ENCODE measurements at places on chromosomes 7 and 10. TPM values are rescaled to one million over a fixed set of nuclear protein-coding genes. Genes with fewer than 3 reads are reported as not detected.

The LLCFC1 gene
- total RNA-seq, result not detected

The OR13A1 gene
- not detected for total RNA-seq

The EGR2 gene
- under 0.01 TPM for total RNA-seq

The MMP21 gene
- not detected for total RNA-seq

The TET1 gene
- total RNA-seq, result 0.69 TPM

The AKR1C1 gene
- 0.65 TPM for total RNA-seq

The OR2A5 gene
- total RNA-seq, result not detected

The COL26A1 gene
- not detected for total RNA-seq

The GHRHR gene
- total RNA-seq, result not detected

The FAM3C gene
- total RNA-seq, result 26.2 TPM

The WDR91 gene
- total RNA-seq, result 3.2 TPM

The CALML3 gene
- not detected for total RNA-seq

The SFMBT2 gene
- total RNA-seq, result 2.7 TPM

The MEIG1 gene
- not detected for total RNA-seq

The PTPRN2 gene
- total RNA-seq, result 1.9 TPM

The RPEL1 gene
- total RNA-seq, result not detected

The PPP1R17 gene
- total RNA-seq, result not detected

The TDRD1 gene
- total RNA-seq, result not detected

The FAM131B gene
- 0.44 TPM for total RNA-seq

The PNLIP gene
- total RNA-seq, result not detected

The OPN1SW gene
- 1.1 TPM for total RNA-seq

The METTL27 gene
- total RNA-seq, result 2.9 TPM

The C10orf53 gene
- total RNA-seq, result not detected

The AQP1 gene
- 2.1 TPM for total RNA-seq

The EPO gene
- total RNA-seq, result not detected

The ZSCAN21 gene
- total RNA-seq, result 8.4 TPM

The WEE2 gene
- not detected for total RNA-seq

The UTF1 gene
- not detected for total RNA-seq

The PRSS58 gene
- not detected for total RNA-seq

The MTPN gene
- 166 TPM for total RNA-seq

The TNS3 gene
- 47.3 TPM for total RNA-seq

The OPN4 gene
- not detected for total RNA-seq

The SFR1 gene
- total RNA-seq, result 5.0 TPM

The ALOX5 gene
- total RNA-seq, result not detected

The CRHR2 gene
- not detected for total RNA-seq

The CLDN3 gene
- 2.6 TPM for total RNA-seq

The PRKRIP1 gene
- total RNA-seq, result 10.7 TPM

The PARP12 gene
- total RNA-seq, result 81.1 TPM

The CRYGN gene
- total RNA-seq, result not detected

The CAV1 gene
- 2,402 TPM for total RNA-seq

The CALML5 gene
- total RNA-seq, result not detected

Data from bladder microvascular endothelial cell (primary cell).